ENCODE measurements at places on chromosomes 7 and 10.

DNA sequence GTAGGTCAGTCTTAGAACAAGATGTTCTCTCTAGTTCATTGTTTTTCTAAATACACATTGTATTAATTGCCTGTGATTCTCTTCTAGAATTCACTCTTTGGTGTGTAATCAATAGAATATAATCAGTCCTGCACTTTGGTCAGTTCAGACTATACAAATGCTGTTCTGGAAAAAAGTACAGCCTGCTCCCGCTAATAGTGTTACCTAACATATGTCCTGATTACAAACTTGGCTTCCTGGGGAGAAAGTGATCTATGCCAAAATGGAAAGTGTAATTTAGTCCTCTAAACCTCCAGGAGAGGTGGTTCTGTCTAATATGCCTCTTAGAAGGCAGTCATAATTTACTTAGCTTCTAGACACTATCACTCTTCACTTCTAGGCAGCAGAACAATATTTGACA lies 215.5 kb downstream of the SEMA3D start:
- DNase-seq = no peak

DNA sequence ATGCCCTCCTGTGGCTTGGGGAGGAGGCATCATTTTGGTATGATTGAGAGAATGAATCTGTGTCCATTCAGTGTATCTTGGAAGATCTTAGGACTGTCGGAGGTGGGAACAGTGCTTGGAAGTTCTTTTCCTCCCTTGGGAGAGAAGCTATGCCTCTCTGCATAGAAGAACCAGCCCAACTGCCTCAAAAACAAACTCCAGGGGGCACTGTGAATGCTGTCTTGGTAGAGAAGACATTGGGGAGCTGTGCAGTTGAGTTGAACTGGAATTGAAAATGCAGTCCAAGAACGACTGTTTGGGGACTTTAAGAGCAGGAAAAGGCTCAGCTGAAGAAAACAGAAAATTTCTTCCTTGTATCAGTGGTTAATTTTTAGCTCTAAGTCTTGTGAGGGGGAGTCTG lies 4.9 kb upstream of the GJD4 start:
- DNase-seq = no peak

GRCh38 chr10:78437998-78438906 lies 404.6 kb downstream of the RPS24 start:
- DNase-seq = no peak

DNA sequence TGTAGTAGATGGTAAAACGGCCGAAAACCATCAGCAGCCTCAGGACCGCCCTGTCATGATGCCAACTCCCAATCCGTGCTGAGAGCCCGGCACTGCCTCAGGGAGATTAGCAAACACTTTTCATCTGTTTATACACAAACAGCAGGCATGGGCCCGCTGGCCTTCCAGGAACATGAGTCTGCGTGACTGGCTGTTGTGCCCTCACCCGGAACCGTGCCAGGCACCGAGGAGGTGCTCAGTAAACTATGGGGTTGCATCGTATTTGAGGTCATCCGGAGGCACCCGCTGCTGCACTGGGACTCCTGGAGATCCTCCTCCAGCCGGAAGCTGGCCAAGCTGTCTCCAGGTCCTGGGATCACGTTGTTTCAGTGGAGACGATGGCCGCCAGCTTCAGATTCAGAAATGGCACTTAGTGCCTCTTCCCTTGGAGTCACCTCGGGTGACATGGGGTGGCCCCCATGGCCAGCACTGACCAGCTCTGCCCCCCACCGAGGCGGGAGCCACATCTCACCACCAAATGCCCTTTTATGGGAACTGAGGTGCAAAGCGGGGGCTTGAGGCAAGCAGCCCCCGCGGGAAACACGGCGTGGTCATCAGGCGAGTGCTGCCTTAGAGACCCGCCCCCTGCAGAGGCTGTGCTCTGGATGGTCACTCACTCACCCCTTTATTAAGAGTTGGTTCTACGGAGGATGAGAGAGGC lies 585.9 kb downstream of the PTPRN2 start:
- DNase-seq = no peak

GRCh38 chr10:113056030-113056429 lies 106.0 kb downstream of the TCF7L2 start:
- no peak for DNase-seq

DNA sequence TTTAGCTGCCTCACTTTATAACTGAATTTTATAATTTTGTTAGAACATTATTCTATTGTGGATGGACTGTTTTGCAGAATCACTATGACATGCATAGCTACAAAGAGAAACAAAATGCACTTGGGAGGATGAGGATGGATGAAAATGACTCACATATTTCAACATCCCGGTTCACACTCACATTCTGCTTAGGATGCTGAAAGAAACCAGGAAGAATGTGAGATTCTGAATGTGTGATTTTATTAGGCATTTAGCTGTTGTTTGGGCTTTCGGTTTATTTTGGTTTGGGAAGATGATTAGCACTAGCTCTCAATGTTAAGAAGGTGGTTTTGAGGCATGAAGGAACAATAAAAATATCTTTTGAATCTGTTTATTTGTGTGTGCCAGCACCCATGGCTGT lies 235.5 kb downstream of the SEMA3E start:
- no peak for DNase-seq

DNA sequence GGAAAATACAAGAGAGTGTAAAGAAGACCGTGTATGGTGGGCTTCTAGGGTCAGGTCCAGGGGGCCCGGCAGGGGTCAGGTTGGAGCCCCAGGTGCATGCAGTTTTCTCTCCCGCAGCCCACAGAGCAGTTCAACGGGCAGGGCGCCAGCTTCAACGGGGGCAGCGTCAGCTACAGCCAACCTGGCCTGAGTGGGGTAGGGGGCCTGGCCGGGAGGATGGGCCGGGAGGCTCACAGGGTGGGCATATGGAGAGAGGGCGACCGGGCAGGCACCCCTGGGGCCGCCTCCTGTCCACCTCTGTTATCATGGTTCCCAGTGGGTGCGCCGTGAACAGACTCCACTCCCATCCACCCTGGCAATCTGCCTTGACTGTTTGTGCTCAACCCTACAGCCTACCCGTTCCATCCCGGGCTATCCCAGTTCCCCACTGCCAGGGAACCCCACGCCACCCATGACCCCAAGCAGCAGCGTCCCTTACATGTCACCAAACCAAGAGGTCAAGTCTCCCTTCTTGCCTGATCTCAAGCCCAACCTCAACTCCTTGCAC lies 11.5 kb downstream of the ZMIZ2 start:
- no peak for DNase-seq

DNA sequence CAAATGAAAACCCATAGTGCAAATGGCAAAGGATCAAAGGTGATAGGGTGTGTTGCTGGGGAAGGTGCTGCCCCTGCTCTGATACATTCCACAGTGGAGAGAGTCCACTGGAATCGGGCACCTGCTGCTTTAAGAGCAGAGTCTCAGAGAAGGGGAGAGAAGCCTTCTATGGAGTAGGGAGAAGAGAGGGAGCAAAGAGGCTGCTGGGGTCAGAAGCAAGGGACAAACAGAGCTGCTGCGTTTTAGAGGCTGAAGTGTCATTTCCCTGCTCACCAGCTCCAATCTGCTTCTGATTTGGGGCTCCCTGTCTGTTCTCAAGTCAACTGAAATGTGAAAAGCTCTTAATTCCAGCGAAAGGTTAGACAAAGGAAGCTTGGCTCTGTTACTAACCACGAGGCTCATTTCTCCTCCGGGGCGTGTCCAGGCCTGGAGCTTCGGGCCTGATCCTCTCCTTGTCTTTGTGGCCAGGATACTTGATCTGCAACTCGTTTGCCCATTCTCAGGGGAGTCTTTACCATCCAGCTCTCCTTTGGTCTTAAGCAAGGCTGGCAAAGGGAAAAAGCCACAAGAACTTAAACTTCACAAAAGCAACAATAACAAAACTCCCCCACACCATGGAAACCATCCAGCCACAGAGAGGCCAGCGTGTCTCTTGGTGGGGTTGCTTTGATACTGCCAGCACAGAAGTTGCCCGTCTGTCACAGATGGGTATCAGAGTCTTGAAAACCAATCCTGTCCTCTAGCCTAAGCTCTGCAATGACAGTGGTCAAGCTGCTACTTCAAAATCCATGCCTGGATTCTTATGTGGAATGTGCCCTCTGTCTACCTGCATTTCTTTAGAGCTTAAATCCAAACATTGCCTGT lies 692.6 kb downstream of the SUGCT start:
- DNase-seq = no peak

- DNase-seq = no peak
Observed at GRCh38 chr10:58642283-58642682, 129.6 kb downstream of the BICC1 start.

DNA sequence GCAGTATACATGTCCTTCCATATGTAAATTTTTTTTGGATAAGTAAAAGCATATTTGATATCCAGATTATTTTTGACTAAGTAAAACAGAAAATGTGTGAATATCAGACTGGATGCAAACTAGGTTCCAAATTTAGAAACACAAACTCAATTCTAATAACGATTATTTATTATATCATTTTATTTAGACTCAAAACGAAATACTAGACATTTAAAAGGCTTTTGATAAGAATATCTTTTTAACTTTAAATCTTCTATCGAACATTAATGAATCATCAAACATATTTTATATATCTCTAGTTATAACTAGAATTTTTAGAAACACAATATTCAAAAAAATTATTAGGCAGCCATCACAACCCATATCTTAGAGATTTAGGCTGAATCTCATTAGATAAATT lies 195.2 kb upstream of the KCND2 start:
- no peak for DNase-seq

- DNase-seq = no peak
Observed at GRCh38 chr10:44636625-44637024, 251.7 kb upstream of the CXCL12 start.

DNA sequence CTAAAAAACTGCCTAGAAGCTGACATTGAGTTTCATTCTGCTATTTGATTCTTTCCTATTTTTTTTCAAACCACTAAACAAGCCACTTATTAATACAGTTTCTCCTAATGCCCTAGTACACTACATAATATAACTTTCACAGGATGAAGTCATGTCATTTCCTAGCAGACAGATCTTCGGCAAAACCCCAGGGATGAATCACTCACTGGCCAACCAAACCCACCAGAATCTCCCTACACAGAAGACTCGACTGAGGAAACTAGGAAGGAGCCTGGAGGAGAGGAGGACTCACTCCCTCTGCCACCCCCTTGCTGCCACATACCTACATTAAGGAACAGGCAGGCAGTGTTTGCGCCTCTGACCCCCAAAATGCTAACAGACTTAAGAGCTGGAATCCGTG lies 33.4 kb downstream of the XPNPEP1 start:
- DNase-seq = no peak

GRCh38 chr10:83165265-83165664 lies 974.0 kb upstream of the GHITM start:
- no peak for DNase-seq

- no peak for DNase-seq
Observed at GRCh38 chr10:131201741-131202515, 109.6 kb downstream of the TCERG1L start.

GRCh38 chr10:96705134-96705533 lies 15.2 kb downstream of the PIK3AP1 start:
- no peak for DNase-seq

DNA sequence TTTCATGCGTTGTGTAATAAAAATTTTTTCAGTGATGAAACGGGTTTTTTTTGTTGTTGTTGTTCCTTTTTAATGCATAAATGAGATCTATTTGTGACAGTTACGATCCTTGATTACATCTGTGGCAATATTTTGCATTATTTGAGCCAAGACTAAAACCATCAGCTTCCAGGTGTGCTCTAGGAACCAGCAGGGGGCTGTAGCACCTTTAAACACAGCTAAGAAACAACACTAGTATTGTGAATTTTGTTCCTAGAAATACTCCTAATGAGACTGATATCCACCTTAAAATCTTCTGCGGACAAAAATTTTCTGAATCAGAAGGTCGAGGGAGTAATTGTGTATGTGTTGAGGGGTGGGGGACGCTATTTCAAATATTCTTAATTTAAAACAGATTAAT lies 52.6 kb downstream of the FGFBP3 start:
- peak; percentile 19 for DNase-seq

DNA sequence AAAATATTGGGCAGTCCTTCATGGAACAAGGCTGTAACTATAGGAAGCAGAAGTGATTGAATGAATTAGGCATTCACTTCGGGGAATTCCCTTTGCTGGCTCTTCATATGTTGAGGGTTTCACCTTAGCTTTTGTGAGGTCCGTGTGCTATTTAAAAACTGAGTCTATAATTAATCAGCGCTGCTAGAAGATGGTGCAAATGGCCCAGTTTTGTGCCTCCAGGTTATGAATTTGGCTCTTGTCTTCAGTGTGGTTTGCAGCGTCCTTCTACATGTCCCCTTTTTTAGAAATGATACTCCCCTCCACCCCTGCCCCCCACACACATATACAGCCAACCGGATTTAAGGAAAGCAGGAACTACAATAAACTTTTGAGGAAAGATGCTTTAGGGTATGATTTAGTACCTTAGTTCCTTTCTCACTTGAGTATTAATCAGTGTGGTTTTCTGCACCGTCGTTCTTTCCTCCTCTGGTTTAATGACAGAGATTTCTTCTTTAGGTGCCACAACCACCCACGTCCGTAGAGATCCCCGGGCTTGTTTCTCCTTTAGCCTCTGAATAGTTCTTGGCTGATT lies 110.6 kb upstream of the SAMD8 start:
- DNase-seq = no peak

Data from CD8-positive, alpha-beta T cell (primary cell).